ENCODE measurements at places on chromosomes 4 and X.

DNA sequence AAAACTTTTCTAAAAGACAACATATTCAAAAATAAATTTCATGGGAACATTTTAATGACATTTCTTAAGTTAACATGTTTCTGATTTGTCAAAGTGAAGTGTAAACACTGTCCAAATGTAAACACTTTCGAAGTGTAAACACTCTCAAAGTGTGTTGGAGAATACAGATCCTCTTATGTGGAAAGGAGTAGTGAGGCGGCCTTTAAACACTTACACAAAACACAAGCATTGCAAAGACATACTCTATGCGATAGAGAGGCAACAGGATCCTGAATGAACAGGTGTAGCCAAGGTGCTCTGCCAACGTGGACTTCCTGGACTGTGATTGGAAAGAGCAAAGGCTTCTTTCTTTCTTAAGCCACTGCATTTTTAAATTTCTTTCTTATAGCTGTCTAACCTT, 62.7 kb upstream of the PGM2 start:
- no peak for DNase-seq

- DNase-seq, result no peak
Measured at GRCh38 chr4:72320223-72320948, 248.6 kb downstream of the ADAMTS3 start.

GRCh38 chr4:70997546-70997945, 4.1 kb downstream of the DCK start:
- no peak for DNase-seq

DNA sequence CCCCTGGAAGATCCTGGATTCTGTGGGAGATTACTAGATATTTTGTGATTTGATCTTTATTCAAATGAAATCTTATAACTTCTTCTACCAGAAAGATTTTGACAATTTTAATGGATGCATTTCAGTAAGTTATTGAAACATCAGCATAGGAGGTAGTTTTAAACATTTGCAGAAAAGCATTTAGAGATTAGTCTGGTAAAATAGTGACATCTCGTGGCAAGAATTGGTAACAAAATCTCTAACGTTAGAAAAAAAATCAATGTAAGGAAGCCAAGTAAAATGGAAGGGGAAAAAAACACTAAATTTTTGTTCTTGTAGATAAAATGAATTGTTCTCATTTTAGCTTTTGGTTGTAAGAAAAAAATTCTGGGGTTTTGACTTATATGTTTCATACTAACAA, 73.3 kb downstream of the TASL start:
- DNase-seq, result no peak

DNA sequence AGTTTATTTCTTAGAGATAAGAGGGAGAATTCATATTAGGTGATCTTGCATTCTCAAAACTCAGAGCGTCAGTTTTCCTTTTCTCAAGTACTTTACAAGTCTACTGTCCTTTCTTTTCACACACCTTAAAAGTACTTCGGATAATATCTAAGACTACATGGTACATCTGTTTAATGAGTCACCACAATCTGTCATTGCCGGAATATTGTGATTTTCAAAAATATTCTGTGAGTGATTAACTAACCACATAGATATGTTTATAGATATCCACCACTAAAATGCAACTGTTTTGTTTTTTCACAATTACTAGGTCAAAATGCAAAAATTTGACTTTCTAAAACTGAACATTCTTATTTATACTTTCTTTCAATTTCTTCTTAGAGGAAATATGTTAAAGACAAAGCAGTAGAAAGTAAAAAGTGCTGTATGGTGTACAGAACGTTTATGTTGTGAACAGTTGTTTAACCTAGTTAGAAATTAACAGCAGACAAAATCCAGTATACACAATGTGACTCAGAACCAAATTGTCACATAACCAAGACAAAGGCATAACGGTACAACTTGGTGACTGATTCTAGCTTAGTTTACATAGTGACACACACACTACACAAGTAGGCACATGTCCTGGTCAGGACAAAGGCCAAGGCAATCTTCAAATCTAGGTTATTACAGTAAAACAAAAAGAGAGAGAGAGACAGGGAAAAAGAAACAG, 482.9 kb downstream of the NAF1 start:
- no peak for DNase-seq

GRCh38 chr4:38319456-38320342, 344.3 kb upstream of the KLF3 start:
- peak; percentile 92 for DNase-seq

- DNase-seq, result no peak
Measured at GRCh38 chrX:56026815-56027214, 205.3 kb upstream of the KLF8 start.

- no peak for DNase-seq
Measured at GRCh38 chrX:16186380-16187007, 19.2 kb downstream of the MAGEB17 start.

- no peak for DNase-seq
Measured at GRCh38 chr4:39308611-39309010, 57.6 kb downstream of the RFC1 start.

DNA sequence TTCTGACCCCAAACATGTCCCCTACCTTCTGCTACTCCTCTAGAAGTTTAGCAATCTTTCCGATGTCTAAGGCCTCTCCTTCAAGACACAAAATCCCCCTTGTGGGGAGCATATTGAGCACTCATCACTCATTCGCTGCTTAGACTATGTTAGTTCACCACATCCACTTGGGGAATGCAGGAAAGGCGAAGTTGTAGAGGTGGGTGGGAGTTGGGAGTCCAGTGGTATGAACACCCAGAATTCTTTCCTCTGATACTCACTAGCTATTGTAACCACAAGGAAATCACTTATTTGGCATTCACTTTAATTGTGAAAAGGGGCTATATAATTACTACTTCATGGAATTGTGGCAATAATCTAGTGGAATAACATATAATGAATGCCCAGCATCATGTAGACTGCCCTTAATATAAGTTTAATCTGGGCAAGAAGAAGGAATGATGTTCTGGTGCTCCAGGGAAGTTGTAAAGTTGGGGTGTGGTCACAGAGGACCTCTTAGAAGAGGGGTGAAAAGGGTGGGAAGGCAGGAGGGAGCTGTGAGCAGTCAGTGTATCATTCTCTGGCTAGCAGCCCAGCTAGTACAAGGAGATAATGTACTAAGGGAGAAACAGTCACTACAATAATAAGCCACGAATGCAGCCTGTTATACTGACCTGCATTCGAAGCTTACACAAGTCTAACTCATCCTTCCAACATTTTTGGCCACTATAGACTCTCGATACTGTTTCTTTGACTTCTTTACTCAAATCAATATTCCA, 468.2 kb upstream of the DIPK2B start:
- no peak for DNase-seq

- DNase-seq, result no peak
Measured at GRCh38 chr4:36652857-36653256, 371.4 kb downstream of the DTHD1 start.

DNA sequence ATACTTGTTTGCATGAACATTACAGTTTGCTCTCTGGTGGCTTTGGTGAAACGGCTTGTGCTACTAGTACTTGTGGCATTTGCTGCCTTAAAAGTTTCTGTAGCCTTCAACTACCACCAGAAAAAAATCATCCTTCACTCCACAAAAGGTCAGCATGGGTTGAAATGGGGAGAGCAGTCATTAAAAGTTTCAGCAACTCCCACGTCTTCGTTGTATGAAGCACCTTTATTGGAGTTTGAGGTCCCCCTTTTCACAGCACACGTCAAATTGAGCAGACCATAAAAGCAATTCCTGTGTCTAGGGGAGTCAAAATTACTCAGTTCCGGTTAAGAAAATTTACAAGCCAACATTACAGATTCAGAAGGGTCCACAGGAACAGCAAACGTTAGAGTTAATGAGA, 23.0 kb upstream of the CCNA2 start:
- no peak for DNase-seq

DNA sequence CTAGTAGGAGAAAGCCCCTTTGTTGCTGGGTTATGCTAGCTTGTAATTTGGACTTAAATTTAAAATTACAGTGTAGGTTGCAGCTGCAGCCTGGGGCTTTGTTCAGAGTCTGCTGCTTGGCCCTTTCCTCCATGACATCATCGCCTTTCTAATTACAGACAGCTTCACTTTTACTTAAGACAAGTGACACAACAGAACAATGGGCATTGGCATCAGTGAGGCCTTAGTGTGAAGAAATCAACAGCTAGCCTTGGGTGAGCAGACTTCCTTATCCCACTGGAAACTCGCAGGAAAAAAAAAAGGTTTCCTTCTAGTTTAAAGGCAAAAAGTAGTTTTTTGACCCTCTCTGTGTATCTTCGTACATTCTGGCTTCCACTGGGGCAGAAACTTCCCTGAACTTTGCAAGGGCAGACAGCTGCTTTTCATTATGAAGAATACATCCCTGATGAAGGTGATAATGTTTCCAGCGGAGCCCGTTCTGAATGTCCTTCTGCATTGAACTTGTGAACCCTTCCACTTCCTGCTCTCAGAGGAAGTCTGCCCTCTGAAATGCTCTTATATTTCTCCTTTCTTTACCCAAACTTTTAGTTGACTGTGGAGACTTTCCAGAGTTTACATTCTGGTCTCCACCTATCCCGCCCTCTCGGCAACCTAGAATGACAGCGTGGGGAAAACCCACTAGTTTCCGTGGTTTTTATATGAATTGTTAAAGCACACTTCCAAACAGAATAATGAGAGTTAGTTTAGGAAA, 123.2 kb upstream of the FAM9C start:
- no peak for DNase-seq

DNA sequence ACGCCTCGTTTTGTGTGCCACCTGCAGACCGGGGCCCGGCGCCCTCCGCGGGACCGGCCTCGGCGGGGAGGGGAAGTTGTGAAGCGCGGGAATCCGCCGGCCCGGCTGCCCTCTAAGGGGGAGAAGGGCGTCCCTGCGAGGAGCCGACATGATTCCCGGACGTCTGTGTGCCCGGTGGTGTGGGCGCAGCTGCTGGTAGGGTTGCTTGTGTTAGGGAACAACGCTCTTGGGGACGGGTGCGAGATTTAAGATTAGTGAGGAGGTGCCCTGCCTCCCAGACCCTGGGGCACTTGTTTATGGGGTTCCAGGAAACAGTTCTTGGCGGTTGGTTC, 627 bp downstream of the CDKN2AIP start:
- DNase-seq, result no peak

DNA sequence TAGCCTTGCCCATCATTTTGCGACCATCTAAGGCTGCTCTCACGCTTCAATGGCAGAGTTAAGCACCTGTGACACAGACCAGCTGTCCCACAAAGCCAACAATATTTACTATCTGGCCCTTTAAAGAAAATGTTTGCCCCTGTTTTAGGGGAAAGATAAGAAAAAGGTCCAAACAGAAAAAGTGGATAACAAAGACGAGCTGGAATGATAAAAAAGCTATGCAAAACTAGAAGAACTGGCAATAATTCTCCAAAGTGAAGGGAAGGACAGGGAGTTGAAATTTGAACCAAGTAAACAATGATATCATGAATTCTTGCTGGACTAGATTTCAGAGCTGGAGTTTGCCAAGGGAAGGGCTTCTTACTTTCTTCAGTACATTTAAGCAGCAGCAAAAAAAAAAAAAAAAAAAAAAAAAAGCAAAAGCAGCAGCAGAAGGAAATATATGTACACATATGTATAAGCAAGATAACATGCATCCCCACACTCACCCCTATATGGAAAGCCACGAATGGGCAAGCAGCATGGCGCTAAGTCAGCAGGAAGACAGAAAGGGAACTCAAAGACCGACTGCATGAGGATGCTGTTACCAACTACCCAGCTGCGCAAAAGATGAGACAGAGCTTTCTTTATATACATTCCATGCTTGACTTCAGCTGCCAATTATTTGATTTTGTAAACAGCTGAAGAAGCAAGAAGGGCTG, 12.5 kb downstream of the TRAPPC2 start:
- DNase-seq, result no peak

- DNase-seq, result no peak
Measured at GRCh38 chrX:124829930-124830329, 483.6 kb downstream of the SH2D1A start.

DNA sequence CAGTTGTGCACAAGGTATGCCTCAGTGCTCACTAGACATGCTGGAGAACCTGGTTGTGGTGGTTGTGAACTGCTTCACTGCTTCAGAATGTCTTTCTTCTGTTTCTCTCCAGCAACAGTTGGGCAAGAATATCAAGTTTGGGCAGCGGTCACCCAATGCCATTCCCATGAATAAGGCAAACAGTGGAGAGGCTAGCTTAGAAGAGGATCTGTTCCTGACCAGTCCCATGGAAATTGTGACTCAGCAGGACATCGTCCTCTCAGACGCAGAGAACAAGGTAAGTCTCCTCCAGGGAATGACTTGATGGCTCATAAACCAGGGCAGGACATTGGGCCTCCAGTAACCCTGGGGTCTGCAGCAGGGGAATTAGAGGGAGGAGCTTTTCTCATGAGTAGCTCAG, 79.9 kb downstream of the AASDH start:
- DNase-seq, result no peak

DNA sequence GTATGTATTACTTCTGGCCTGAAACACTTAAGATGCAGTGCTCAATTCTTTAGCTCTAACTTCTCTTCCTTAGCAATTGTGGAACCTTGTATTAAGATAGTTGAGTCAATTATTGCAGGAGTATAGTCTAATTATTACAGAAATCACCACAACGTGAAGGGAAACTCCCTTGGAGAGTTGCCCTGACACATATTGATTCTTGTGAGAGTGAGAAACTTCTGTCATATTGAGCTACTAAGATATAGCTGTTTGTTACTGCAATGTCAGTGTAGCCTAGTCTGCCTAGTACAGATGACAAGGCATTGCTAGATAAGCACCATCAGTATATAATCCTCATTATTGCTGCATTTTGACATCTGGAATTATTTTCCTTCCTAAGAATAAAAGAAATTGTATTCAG, 82.7 kb upstream of the TEX13C start:
- no peak for DNase-seq

- no peak for DNase-seq
Measured at GRCh38 chrX:47148946-47149345, 3.9 kb downstream of the RBM10 start.

- DNase-seq, result no peak
Measured at GRCh38 chr4:82543131-82543530, 18.7 kb downstream of the TMEM150C start.

DNA sequence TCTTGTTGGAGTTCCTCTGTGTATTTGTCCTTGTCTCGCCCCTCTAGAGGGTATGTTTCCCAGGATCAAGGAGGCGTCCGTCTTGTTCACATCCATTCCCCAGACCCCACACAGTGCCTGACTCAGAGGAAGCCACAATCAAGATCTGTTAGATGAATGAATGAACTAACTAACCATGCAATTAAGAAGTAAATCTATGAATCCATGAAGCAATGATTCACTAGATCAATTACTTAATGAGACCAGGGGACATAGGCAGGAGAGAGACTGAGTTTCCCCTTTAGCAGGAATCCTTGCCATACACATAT, 11.9 kb downstream of the BLOC1S4 start:
- DNase-seq, result no peak

GRCh38 chr4:158993891-158994290, 109.0 kb upstream of the RAPGEF2 start:
- DNase-seq, result no peak

Measured in stimulated activated CD8-positive, alpha-beta memory T cell treated with anti-CD3 and anti-CD28 coated beads, Interleukin-15, amount 100 ng/mL, for 1 hour (primary cell).